Stimulated activated CD4-positive, alpha-beta T cell treated with anti-CD3 and anti-CD28 coated beads, Interleukin-12 subunit alpha, Interleukin-12 subunit beta, amount 100 ng/mL, for 4 hours (primary cell): ENCODE measurements at places on chromosomes 2 and 18.
A peak's percentile ranks its signal among the peaks of the same experiment; 100 is the strongest.

GRCh38 chr18:56469582-56469981, 168.8 kb downstream of the TXNL1 start:
- no peak for DNase-seq

- DNase-seq = no peak
Observed at GRCh38 chr2:236883819-236884218, 201.9 kb upstream of the COPS8 start.

- peak; percentile 25 for DNase-seq
Observed at GRCh38 chr2:171319164-171319810, 114.5 kb downstream of the METTL8 start.

DNA sequence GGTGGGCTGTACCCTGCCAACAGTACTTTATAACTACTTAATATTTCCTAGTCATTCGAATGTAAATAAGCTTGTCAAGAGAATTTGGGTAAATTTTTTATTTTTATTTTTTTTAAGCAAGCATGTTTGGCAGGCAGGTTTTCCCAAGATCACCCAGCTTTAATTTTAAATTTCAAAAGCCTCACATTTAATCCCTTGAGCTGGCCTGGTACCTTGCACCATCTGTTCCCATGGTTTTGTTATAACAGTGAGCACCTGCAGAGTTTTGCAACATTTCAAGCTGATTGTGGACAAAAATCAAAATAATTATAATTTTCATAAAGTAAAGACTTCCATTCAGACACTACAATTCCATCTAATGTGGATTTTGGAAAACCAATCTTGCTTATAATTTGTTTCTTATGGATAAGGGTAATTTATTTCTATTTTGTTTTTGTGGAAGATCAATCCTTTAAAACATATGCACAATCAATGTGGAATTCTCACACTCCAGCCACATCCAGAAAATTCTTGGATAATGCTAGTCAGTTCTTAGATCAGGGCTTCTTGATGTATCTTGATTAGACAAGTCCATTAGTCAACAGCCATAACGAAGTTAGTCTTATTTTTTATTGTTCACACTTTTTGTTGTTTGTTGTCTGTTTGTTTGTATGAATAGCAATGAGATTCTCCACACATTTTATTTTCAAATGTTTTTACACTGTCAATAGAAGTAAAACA, 689.3 kb downstream of the NR4A2 start:
- no peak for DNase-seq

DNA sequence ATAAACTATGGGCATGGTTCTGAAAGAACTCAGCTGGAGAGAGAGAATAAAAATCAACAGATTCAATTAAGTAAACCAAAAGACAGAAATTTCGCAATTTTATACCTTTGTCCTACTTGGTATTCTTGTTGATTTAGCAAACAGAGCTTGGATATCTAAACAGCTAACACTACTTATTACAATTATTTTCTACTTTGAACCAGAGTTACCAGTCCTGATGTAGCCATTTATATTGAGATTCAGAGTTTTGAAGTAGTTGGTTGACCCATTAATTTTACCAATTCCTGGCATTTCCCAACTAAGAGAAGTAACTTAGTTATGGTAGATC, 48.9 kb downstream of the ASXL2 start:
- DNase-seq = no peak

DNA sequence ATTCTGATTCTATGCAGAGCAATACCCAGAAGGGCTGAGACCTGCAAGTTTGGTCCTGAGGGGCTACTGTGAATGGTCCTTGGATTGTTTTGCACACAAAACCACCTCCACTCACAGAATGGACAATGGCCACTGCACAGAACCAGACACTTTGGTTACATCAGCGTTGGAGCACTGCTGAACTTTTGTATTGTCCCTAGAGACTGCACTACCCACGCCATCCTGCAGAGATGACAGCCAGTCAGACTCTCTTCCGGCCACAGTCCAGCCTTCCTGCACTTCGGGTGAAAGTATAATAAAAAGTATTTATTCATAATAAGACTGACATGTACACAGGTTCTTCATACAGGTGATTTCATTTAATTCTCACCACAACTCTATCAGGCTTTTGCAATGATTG, 35.7 kb downstream of the CELF4 start:
- no peak for DNase-seq

- DNase-seq = no peak
Observed at GRCh38 chr2:37993143-37993542, 68.1 kb downstream of the RMDN2 start.

DNA sequence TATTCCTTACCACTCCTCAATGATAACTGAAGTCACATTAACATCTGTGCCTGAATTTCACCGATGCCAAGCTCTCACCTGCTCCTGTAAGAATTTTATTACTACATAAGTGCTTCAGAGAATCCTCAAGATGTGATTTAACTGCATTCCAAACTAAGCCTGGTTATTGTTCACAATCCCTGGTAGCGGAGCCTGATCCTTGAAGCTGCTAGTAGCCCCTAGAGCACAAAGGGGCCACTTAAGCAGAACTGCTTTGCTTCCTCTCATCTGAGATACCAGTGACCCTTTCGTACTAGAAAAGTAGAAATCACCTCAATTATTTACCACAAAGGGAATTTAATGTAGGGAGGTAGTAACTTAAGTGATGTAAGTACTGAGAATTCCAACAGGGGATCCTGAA, 529.6 kb downstream of the CPS1 start:
- no peak for DNase-seq

DNA sequence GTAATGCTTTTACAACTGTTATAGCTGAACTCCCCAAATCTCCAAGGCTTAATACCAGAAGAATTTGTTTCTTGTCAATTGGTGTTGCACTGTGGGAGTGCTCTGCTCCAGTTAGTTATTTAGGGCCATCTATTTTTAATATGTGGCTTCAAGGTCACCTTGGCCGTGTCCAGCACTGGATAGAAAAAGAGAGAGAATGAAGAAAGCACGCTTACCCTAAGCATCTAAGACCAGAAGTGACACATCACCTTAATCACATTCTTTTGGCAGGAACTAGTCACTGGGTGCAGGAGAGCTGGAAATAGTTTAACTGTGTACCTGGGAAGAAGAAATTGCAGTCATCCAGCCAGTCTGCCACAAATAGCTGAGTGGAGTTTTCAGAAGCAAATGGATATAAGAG, 78.8 kb downstream of the VWC2L start:
- no peak for DNase-seq

DNA sequence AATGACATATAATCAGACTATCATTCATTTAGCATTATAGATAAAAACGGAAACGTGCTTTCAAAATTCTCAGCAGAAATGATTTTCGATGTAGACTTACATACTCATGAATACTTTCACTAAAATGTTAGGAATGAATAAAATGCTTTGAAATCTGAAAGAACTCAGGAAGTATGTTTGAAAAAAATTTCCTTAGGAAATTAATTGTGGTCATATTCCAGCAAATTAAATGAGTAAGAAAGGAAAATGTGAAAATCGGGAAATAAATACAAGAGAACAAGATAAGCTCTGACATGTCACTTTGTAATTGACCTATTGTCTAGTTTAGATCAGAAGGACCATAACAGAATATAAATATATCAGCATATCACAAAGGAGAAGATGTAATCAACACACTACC, 981.0 kb upstream of the CDH2 start:
- DNase-seq = no peak

- peak; percentile 43 for DNase-seq
Observed at GRCh38 chr2:64654063-64654811, 524 bp upstream of the SERTAD2 start.

GRCh38 chr2:171412571-171413175, 21.1 kb downstream of the METTL8 start:
- no peak for DNase-seq

DNA sequence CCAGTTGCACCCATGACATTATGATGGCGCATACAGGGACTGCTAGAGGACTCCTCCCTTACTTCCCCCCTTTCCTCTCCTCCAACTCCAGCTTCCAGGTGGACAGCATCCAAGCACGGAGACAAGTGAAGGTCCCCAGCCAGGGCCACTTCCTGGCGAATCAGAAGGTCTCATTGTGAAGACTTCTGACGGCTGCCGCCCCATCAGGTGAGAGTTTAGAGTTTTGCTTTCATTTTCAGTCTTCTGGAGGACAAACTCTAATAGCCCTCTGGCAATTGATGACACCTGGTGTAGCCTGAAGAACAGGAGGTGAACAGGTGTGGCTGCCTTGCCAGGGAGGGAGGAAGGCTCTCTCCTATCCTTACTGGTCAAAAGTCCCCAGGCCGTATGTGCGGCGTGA, 77.3 kb upstream of the KCNH7 start:
- DNase-seq = no peak

DNA sequence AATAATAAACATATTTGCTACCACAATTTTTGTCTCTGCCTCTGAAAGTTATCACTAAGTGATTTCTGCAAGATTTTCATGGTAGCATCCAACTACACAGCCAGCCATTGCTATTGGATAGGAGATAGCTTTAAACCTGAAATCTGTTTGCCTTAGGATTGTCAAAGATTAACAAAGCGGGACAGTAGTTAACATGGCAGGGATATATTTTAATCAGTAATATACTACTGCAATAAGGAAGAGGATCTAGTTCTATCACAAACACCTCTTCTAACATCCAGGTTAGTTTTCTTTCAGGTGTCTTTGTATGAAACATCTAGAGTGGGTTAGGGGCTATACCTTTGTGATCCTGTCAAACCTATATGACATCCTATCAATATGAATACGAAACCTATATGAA, 641.3 kb downstream of the DPP10 start:
- no peak for DNase-seq

GRCh38 chr2:28709101-28709500, 42.5 kb upstream of the PPP1CB start:
- no peak for DNase-seq

GRCh38 chr18:76721207-76721996, 101.0 kb upstream of the ZNF236 start:
- peak; percentile 15 for DNase-seq

GRCh38 chr2:157596992-157597681, 31.5 kb downstream of the ACVR1C start:
- peak; percentile 56 for DNase-seq

- no peak for DNase-seq
Observed at GRCh38 chr2:233325256-233325655, 17.6 kb downstream of the SAG start.

DNA sequence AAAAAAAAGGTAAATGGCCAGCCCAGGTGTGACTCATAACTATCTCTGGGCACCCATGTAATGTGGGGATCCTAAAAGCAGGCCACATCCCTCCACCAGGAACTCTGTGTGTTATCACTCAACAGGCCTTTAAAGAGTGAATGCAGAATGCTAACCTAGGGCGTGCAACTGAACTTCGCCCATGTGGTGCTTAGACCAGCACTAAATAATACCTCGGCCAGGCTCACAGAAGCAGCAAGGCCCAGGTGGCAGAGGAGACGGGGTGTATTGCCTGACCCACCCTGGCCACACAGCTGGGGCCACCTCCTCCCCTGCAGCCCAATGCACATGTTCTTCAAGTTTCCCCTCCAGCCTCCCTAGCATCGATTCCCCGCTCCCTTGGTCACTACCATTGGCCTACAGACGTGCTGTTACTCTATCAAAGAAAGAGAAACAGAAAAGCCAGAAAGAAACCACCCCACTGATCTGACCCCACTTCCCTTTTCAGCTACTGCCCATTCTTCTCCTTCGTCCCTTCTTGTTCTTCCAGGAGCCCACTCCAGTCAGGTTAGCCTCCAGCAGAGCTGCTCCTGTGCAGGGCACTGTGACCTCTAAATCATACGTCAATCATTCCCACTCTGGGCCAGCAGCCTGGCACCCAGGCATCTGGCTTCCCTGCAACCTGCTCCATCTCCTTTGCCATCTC, 22.0 kb downstream of the FAM178B start:
- no peak for DNase-seq

- no peak for DNase-seq
Observed at GRCh38 chr2:64862623-64863022, 126.6 kb upstream of the SLC1A4 start.

- DNase-seq = no peak
Observed at GRCh38 chr2:167293172-167293781, 405.0 kb downstream of the XIRP2 start.

DNA sequence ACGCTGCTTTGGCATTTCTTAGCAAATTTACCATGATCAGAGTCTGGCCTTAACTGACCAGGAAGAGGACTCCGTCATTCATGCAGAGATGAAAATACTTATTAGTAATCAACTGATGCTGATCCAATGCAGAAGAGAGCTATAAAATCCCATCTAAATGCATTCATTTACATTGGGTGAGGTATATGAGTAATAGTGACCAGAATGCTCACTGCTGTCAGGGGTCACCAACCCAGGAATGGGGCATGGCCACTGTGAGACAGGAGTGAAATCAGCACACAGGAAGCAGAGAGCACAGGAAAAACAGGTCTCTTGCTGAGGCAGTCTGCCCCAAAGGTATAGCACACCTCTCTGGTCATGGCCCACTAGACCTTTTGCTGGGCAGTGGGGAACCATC, 68.1 kb upstream of the TMEM247 start:
- DNase-seq = no peak

DNA sequence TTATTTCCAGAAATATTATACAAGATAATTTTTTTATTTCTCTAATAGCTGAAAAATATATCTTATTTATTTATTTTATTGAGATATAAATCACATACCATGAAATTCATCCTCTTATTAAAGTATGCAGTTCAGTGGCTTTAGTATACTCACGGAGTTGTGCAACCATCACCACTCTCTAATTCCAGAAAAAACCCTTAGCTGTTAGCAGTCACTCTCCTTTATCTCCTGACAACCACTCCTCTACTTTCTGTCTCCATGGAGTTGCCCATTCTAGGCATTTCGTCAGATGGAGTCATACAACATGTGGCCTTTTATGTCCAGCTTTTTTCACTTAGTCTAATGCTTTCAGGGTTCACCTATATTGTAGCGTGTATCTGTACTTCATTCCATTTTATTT, 66.5 kb downstream of the TCF7L1 start:
- DNase-seq = no peak

- no peak for DNase-seq
Observed at GRCh38 chr2:2641541-2642410, 310.7 kb upstream of the MYT1L start.

DNA sequence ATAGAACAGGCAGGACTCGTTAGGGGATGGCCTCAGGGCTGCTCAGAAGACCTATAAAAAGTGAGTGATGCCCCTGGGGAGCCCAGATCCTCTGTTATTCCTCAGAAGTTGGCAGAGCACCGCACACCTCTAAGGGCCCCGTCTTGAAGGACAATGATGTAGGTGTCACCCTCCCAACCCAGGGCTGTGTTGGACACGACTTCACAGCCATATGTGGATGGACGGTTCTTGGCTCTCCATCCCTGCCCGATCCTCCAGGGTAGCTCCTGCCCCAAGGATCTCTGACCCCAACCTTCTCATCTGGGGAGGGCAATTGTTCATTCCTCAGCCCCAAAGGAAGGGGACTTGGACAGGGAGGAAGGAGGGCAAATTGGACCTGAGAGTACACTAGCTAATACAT, 246.1 kb downstream of the DYSF start:
- no peak for DNase-seq
